ENCODE measurements at places on chromosomes 3 and 15. TPM values are rescaled to one million over a fixed set of nuclear protein-coding genes. Genes with fewer than 3 reads are reported as not detected.

DNA sequence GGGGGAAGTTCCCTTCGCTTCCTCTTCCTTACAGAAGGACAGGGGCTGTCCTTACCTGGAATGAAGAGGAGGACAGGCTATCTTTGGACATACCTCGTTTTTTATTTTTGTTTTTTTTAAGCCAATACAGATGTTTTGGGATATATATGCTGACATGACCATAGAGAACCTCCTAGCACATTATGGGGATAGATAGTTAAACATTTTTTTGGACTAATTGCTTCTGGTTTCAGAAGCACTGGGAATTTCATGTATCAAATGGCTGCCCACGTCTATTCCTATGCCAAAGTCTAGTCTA lies 238.2 kb upstream of the BHLHE40 start:
- no peak for DNase-seq

- DNase-seq, result no peak
Measured at GRCh38 chr3:45084820-45085816, 59.0 kb downstream of the CLEC3B start.

DNA sequence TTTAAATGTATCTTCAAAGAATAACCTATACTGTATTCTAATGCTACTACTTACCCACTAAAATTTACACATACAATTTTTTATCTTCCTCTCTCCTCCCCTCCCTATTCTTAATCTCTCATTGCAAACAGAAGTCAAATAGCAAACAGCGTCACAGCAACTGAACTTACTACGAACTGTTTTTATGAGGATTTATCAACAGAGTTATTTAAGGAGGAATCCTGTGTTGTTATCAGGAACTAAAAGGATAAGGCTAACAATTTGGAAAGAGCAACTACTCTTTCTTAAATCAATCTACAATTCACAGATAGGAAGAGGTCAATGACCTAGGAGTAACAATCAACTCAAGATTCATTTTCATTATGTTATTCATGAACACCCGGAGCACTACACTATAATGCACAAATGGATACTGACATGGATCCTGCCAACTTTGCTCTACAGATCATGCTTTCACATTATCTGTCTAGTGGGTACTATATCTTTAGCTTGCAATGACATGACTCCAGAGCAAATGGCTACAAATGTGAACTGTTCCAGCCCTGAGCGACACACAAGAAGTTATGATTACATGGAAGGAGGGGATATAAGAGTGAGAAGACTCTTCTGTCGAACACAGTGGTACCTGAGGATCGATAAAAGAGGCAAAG lies 984 bp downstream of the FGF7 start:
- DNase-seq, result no peak

DNA sequence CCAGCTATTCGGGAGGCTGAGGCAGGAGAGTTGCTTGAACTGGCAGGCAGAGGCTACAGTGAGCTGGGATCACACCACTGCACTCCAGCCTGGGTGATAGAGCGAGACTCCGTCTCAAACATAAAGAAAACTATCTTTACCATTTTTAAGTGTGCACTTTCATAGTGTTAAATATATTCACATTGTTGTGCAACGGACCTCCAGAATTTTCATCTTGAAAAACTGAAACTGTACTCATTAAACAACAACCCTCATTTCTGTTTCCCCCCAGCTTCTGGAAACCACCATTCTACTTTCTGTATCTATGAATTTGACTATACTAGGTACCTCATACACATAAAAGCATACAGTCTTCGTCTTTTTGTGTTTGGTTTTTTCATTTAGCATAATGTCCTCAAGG lies 375.1 kb downstream of the SHQ1 start:
- DNase-seq, result no peak

DNA sequence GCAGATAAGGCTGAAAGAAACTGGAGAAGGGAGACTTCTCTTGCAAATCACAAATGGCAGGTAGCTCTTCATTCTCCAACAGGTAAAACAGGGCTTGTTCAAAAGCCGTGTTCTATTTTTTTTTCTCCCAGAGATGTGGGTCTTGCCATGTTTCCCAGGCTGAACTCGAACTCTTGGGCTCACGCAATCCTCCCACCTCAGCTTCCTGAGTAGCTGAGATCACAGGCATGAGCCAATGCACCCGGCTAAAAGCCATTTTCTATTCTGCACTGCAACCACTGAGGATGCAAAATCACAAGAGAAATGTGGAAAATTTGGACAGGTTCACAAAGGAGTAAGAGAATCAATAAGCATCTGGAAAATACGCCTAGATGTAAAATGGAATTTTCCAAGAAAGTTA lies 19.5 kb downstream of the EIF4E3 start:
- no peak for DNase-seq

DNA sequence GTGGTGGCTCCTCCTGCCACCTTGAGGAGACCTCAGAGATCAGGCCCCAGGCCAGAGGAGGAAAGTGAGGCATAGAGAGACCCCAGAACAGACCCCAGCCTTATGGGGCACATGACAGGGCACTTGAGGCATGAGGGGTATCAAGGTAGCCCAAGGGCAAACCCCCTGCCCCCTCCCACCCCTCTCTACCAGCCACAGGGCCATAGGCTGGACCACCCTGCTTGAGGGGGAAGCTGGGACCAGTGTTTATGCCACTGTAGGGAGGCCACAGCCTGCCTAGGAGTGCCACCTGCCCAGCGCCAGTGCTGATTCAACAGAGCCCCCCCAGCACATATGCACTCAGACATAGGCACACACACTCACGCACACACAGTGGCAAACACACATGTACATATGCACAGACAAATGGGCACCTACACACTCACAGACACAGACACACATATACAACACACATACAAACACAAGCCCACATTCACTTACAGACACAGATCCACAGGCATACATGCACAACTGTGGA lies 10.3 kb downstream of the MYL3 start:
- no peak for DNase-seq

USP3 gene
- 45.9 TPM for polyA plus RNA-seq

PTPRG gene
- polyA plus RNA-seq, result 78.2 TPM

Data from renal pelvis (tissue), 12 donors.